ENCODE measurements at places on chromosomes 7 and 10.
A peak's percentile ranks its signal among the peaks of the same experiment; 100 is the strongest.

DNA sequence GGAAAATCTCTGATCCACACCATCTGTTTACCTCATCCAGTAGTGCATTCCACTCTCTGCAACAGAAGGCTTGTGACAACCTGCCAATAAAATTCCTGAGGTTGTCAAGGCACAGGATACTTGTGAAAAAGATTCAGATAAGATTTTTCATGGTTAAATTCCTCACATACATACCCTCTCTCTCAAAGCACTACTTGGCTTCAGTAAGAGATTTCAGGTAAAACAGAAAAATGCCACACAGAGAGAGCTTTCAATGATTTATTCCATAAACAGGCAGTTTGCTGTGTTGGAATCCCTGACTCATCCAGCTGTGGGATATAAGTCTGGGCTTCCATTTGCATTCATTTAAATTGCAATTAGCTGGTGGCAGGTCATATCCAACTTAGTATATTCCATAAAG, 99.7 kb upstream of the CAV2 start:
- DNase-seq = no peak

DNA sequence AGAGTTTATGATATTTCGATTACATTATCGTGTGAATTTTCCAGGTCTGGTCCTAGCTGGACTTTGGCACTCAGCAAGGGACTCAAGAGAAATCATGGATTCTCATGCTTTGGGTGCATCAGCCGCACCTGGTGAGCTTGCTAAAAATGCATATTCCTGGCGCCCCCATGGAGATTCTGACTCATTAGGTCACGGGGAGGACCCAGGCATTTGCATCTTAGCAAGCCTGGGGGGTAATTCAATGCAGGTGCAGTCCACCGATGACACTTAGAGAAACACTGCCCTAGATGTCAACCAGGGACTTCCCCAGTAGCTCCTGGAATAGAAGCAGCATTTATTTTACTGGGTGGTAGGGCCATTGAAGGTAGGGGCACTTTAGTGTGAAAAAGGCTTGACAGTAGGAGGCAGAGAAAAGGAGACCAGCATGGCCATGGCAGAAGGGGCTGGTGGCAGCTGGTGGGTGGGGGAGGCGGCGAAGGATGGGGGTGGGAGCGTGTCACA, 29.9 kb upstream of the PDCD4 start:
- no peak for DNase-seq

- no peak for DNase-seq
These were observed 125.4 kb downstream of the EVX1 start for GRCh38 chr7:27367933-27368549.

DNA sequence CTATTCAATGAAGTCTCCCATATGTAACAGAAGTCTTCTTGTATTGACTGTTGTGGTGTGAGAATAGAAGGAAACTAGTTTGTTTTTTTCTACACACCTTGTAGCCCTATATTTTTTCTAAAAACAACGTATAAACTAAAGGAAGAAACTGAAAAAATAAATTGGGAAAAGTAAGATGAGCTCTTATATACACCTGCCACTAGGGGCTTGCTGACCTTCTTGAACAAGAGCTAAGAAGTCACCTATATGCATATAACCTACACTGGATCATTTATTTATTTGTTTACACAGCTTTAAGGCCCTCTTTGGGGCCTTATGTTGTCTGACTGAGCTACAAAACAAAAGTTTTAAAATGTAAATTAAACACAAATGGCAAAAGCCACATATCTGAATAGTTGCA, 383.0 kb downstream of the HPSE2 start:
- DNase-seq = no peak

- no peak for DNase-seq
These were observed 650.7 kb downstream of the INHBA start for GRCh38 chr7:41052201-41052600.

DNA sequence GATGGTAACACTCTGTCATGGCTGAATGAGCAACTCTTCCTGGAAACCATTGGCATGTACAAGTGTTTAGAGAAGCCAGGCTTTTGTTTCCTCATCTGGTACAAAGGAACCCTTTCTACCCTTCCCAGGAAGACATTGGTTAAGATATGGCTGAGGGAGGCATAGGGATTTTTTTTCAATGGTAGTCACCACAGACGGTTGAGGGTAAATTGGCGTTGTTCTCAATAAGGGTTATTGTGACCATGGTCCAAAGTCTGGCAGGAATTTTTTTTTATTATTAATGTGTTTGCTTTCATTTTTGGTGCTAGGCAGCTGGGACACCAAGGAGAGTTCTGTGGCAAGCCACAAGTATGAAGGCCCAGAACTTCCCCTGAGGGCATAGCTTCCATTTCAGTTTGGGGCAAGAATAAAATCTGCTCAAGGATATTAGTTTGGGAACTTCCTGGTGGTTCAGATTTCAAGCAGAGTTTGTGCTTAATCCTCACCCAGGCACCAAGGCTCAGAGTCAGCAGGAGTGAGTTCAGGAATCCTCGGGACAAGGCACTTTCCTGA, at the start of gene PLEKHS1:
TSS of gene PLEKHS1 (plus strand) at position 502 of the 552 bp plus-strand sequence. CDS start 3,596 bp downstream, outside the sequence.
- no peak for DNase-seq

DNA sequence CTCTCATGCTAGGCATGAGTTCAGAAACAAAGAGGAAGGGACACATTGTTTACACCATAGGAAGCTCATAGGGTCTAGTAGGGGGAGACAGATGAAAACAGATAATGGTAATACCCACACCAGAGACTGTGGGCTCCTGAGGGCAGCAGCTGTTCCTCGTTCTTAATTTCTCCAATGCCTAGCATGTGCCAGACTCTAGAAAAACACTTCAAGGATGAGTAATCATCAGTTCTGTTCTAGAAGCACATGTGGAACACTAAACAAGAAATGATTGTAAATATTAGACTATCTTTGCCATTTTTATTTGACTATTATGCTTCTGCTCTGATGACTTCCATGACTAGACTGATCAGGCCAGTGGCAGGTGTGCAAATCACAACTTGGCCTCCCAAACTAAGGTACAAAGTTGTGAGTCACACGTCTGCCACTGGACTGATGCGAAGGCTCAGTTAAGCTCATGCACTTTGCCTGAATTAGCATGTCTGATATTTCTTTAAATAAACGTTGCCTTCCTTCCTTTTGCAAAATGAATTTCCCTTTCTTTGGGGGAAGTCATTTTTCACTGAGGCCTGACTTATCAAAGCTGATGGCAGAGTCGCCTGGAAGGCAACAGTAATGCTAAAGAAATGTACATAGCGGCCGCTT, 89.2 kb upstream of the FGL2 start:
- DNase-seq = no peak

DNA sequence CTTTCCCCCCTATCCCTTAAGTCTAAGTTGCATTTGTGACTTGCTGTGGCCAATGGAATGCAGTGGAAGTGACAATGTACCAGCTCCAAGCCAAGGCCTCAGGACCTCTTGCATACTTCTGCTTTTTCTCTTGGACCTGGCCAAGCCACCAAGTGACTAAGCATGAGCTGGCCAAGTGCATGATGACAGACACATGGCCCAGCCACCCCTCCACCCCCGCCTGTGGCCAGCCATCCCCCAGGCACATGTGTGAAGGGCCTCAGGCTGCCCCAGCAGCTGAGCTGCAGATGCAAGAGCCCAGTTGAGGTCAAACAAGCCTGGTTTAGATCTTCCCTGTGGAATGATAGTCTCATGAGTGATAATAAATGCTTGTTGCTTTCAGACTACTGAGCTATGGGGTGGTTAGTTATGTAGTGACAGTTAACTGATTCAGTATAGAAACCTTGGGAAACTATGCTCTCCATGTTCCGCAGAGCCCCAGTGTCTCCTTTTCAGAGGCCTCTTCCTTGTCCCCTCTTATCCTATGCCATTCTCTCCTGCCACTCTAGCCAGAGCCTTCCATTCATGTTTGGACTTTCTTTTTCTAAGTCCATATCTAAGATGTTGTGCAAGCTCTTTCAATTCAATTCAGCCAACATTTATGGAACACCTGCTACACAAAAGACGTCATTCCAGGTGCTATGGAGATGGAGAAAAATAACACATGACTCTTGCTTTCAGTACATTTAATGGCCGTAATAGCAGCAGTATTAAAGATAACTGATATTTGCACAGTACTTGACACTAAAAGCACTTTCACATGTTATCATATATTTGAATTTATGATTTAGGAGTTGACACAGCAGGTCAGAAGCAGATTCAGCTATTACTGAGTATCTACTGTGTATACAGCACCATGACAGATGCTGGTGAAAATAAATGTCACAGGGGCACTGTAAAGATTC, 55.5 kb upstream of the LOXL4 start:
- no peak for DNase-seq

DNA sequence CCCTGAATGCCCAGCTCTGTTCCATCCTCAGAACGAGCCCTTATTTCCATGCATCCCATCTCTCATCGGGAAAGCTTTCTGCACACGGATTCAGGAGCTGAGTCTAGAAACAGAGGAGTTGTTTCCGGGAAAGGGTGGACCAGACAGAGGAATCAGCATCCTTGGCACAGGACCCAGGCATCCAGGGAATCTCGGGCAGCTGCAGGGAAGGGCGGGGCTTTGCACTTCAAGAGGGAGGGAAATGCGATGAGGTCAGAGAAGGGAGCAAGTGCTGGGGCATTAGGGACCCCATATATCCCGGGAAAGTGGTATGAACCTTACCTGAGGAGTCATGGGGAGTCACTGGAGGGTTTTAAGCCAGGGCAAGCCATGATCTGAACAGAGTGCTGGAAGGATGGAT, 68.5 kb downstream of the NPTX2 start:
- no peak for DNase-seq

DNA sequence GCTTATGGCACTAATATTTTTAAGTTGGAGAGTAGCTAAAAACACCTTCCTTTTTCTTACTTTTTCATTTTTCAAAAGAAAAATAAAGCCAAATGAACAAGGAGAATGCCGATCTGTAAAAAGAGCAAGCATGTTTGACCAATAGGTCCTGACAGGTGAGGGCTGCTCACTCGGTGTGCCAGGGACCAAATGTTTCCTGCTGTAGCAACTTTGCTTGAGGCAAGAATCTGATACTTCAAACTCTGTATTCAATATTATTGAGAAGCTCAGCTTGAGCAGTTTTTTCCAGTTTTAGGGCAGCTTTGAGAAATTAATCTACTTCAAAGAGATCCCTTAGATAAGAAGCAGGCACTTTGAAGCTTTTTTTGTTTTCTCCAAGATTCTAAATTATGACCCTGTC, 298.1 kb downstream of the BICC1 start:
- no peak for DNase-seq

DNA sequence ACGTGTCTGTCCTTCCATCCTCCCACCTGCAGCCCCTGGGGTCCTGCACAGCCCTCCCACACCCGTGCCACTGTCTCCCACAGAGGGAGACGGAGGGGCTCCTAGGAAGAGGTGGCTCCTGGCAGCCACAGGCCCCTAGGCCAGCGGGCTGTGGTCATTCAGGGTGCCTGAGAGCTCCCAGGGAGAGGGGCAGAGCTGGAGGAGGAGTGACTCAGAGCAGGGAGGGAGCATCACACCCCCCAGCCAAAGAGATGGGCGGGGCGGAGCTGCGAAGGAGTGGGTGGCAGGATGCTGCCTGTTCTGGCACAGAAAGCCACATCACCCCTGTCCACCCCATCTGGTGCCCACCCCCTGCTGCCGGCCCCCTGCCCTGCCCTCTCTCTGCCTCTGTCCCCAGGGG, 50.5 kb downstream of the STK32C start:
- peak; percentile 20 for DNase-seq

- DNase-seq = no peak
These were observed 868.0 kb downstream of the KCNMA1 start for GRCh38 chr10:76769582-76769981.

DNA sequence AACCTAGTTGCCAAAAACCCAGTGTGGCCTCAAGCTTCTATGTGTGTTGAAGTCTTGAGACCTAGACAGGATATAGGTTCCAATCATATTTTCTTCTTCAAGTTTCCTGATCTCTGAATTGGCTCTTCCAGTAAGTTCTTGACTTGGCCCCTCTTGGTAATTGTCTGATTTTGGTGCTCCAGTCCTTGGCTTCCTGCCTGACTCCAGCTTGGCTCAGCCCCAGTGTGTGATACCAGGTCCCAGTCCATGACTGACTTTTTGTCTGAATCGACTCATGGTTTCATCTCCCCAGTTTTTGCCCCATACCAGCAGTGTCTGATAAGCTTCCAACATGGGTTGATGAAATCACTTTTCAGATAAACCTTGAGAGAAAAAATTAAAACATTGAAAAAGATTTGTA, 72.3 kb downstream of the FAS start:
- DNase-seq = no peak

DNA sequence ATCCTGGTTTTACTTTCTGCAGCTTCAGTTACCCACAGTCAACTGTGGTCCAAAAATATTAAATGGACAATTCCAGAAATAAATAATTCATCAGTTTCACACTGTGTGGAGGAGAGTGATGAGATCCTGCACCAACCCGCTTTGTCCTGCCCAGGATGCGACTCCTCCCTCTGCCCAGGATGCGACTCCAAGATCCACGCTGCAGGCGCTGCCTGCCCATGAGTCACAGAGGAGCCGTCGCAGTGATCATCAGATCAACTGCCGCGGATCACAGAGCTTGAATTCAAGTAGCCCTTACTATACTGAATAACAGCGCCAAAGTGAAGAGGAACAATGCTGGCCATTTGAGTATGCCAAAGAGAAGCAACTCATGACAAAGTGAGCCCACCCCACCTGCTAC, 61.5 kb downstream of the GRB10 start:
- DNase-seq = no peak

DNA sequence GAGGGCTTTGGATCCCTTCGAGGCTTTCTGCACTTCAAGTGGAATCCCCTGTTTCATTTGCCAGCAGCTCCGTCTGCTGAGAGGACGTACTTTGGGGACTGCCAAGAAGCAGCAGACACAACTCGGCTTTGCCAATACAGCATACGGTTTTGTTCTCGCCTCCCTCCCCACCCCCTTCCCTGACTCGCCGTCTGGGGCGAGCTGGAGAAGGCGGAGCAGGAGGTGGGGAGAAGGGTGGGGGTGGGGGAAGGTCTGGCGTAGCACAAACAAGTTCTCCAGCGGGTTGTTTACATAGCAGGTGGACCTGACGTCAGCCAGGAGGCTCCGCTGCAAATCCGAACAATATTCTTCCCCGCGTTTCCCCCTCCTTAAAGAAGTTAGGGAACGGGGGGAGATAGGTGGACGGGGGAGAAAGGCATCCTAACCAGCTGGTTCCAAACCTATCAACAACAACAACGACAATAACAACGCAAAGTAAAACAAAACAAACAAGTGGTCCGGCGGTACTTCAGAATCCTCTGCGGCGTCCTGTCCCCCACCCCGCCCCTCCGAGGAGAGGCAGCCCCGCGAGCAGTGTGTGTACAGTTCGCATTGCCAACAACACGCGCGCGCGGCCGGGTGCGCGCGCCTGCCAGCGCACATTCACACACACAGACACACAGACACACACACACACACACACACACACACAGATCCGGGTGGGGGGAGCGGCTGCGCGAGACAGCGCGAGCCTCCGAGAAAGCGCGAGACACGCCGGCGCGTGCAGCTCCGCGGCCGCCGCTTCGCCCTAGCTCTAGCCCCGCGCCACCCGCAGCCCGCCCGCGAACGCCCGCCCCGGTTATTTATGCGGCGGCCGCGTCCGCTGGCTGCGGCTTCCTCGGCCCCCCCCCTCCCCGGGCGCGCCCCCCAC, 167.0 kb upstream of the PPP1R3A start:
- DNase-seq = no peak

DNA sequence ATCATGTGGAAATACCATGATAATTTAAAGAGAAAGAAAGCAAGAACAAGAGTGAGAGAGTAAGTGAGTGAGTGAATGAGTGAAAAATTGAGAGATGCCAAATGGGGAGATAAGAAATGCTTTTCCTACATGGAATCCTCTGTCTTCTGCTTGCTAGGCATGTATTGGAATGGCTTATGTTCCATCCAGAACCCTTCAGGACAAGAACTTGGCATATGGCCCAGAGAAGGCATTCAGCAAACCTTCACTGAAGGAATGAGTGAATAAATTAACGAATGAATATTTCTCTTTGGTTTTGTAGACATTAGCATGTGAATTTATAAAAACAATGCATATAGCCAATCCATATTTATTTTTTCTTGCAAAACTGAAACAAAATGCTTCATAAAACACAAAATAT, 162.2 kb downstream of the LRRTM3 start:
- DNase-seq = no peak
